NCI-H187 (cell line): ENCODE measurements at places on chromosomes 2 and 18.

GRCh38 chr2:36618381-36618780, 20.4 kb upstream of the FEZ2 start:
- DNase-seq, result no peak

DNA sequence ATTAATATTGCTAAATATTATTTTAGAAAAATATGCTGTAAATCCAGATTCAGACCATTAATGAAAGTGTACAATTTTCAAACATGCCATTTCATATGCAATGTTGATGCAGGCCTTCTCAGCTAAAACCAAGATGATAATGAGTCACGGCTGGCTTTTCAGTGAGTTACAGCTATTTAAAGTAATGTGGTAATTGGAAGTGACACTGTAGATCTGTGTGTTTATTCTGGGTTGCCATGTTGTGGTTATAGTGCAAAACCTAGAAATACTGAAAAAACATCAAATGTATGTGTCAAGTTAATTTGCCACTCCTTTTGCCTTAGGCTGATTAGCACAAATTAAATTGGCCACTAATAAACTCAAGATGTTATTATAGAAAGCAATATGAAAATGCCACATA, 506.6 kb downstream of the ERBB4 start:
- no peak for DNase-seq

- no peak for DNase-seq
Measured at GRCh38 chr2:21183306-21183705, 59.5 kb downstream of the TDRD15 start.

GRCh38 chr2:198322275-198322674, 517.9 kb downstream of the PLCL1 start:
- DNase-seq, result no peak

DNA sequence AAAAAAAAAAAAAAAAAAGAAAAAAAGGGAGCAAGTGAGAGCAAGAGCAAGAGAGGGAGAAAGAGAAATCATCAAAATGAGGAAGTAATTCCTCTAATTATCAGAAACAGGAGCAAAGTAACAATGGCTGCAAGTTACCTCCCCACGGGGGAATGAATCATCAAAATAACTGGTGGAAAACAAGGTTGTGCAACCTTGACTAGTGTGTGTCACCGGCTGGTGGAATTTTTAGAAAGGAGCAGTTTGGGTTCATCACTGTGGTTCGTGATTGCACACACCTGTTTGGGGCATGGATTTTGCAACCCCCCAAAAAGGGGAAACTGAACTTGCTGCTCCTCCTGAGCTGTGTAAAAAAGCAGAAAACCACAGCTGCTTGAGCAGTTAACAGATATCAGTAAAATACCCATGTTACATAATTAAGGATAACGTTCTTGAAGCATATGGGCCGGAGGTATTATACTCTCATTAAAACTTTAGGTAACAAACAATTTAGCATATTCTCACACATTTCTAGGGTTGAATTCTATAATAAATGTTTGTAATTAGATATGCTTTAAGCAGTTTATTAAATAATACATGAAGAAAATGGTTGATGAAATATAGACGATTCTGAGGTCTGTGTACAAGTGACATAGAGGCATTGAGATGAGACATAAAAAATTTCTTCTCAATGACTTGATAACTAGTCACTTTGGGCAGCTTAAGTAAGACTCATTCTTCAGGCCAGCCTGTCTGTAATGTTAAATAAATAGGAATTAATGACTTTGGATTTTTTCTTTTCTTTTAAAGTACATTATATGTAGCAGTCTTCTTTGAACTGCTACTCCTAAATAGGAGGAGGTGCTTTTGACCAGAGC, 184.2 kb upstream of the ZEB2 start:
- no peak for DNase-seq

DNA sequence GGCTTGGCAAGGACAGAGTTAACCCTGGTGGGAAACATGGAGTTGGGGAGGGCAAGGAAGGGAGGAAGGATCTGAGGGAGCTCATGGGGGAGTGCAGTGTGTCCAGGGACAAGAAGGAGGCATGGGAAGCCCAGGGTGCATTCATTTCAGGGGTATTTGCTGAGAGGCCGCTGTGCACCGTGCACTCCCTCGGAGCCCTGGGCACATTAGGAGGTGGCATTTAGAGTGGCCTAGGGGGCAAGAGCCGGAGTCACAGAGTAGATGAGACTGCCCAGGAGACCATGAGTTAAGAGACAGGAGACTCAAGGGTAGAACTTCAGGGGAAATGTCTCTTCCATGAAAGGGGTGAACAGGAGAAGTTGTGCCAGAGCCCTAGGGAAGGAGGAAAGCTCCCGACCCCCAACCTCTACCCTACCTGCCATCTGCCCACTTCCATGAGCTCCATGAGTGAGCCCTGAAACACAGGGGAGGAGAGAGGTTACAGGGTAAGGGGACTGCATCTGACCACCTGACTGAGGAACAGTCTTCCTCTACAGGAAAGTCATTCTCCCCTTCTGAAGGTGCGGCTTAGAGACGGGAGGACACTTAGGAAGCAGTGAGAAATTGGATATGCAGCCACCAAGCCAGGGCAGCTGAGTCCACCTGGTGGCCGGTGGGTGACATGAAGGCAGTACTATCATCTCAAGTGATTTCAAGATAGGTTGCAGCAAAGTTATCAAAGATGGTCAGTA, 58.5 kb upstream of the COPS8 start:
- DNase-seq, result peak; percentile 50

DNA sequence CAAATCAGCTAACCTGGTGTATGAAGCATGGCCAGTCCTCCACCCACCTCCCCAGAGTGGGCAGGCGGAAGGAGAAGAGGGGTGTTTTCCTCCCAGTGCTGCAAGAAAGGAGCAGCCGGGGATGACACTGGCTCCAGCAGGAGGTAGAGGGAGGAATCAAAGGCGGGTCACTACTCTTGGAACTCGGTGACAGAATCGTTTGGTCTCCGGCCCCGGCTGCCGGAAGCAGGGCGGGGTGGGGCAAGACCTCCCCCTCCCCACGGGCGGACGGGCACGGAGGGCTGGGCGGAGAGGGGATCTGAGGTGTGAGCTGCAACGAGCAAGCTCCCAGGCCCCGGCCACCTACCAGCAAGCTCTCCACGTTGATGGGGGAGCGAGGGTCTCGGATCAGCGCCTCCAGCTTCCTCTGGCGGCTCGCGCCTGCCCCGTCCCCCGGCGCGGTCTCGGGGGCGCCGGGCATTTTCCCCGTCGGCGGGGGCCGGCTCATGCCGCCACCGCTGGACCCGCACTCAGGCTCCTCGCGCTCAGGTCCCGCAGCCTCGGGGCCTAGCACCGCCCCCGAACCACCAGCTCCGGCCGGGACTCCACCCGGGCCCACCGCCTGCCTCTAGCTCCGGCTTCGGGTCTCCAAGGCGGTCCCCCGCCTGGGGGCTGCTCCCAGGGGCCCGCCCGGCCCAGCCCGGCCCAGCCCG, 640 bp downstream of the ROCK2 start:
- DNase-seq, result peak; percentile 42

GRCh38 chr2:207873794-207874193, 104.1 kb upstream of the FZD5 start:
- DNase-seq, result no peak

GRCh38 chr2:1607236-1607920, 136.9 kb downstream of the PXDN start:
- DNase-seq, result no peak

- no peak for DNase-seq
Measured at GRCh38 chr2:215140166-215140707, 1.8 kb upstream of the ABCA12 start.

DNA sequence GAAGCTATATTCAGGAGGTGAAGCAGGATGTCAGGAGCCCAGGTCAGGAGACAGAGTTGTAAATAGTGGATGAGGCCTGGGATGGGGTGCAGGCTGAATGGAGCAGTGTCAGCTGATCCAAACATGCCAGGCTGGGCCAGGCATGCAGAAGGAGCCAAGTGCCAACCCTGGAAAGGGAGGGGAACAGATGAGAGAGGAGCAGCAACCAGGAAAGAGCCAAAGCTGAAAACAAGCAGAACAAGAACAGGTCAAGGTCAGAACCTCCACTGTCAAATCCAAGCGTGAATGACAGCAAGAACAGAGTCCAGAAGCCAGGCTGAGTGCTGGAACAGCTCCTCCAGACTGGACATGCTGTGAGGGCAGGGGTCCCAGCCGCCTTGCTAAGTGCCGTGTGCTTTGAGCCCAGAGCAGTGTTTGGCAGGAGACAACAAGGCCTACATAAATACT, 49.2 kb upstream of the PPP1CB start:
- DNase-seq, result no peak

DNA sequence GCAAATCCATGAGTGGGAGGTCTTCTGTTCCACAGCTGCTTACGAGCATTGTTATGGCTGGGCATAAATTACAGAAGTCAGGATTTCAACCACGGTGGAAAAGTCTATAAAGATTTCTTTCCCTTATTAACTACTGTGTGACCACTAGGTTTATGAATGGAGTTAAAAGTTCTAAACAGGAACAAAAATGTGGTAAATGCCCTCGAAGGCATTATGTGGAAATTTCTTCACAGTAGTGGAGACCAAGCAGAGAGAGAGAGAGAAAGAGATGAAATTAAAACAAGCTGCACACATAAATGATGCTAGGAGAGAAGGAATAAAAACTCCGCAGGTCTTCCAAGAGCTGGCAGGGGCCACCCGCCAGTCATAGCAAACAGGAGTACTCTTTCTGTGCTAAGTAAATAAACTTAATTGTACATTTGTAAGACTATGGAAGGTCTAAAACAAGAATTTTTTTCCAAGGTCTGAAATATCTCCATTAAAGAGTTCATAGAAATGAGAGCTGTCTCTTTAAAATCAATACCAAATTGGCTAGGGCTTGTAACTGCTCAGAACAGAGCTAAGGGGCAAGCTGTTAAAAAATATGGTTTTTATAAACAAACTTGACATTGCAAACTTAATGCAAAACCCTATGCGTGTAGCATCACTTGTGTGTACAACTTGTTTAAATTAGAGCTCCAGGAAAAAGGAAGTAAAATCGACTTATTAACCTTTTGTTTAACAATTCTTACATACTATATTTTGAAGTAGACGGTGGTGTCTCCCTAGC, 438.2 kb downstream of the MEIS1 start:
- DNase-seq, result no peak

DNA sequence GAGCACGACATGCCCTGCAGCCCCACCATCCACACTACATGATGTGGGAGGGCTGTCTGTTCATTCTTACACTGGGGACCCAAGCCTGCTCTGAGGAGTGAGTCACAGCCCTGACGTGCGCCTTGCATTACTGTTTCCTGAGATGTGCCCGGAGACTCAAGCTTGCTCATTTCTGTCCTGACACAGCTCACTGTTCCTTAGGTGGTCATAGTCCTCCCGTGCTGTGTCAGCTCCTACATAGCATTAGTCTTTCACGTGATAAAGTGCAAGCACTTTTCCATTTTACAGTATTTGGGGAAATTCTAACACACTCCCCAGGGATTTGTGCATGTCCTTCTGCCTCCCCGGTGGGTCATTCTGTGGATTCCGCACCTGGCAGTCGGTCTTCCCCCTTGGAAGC, 46.2 kb upstream of the TRIM43B start:
- DNase-seq, result no peak

GRCh38 chr2:235661167-235661937, 167.5 kb downstream of the AGAP1 start:
- DNase-seq, result no peak

DNA sequence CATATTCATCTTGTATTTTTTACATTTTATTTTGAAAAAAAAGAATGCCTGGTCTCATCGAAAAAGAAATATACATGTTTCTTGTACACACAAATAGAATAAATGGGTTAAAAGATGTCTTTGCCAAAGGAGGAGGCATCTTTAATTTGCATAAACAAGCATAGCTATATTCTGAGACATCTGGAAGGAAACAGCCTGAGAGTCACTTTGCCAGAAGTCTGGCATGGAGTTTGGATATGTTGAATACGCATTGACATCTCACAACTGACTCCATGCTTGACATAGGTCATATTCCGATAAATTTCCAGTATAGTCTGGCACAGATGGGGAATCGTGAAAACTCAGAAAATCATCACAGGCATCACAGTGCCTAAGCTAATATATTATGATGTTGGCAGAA, 1317.5 kb upstream of the CELF4 start:
- DNase-seq, result no peak

DNA sequence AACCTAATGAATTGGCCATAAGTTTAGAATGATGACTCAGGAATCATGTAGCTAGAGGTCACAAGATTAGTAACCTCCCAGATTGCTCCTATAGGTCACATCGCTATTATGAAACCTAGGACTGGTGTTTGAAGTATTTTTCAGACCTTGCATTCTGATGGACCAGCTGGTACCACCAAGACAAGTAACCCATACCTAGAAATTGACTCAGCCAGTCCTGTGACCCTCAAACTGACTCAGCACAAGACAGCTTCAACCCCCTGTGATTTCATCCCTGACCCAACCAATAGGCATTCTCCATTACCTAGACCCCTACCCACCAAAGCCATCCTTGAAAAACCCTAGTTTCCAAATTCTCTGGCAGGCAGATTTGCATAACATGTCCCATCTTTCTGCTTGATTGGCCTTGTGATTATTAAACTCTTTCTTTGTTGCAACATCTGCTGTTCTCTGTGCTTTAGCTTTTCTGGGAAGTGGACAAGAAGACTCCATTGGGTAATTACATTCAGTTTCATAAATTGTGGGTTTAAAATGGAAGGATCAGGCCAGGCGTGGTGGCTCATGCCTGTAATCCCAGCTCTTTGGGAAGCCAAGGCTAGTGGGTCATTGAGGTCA, 254.9 kb downstream of the IRS1 start:
- DNase-seq, result no peak

- DNase-seq, result no peak
Measured at GRCh38 chr2:103809941-103810441, 1043.9 kb upstream of the POU3F3 start.

GRCh38 chr2:157957596-157957995, 81.5 kb upstream of the ACVR1 start:
- DNase-seq, result no peak

DNA sequence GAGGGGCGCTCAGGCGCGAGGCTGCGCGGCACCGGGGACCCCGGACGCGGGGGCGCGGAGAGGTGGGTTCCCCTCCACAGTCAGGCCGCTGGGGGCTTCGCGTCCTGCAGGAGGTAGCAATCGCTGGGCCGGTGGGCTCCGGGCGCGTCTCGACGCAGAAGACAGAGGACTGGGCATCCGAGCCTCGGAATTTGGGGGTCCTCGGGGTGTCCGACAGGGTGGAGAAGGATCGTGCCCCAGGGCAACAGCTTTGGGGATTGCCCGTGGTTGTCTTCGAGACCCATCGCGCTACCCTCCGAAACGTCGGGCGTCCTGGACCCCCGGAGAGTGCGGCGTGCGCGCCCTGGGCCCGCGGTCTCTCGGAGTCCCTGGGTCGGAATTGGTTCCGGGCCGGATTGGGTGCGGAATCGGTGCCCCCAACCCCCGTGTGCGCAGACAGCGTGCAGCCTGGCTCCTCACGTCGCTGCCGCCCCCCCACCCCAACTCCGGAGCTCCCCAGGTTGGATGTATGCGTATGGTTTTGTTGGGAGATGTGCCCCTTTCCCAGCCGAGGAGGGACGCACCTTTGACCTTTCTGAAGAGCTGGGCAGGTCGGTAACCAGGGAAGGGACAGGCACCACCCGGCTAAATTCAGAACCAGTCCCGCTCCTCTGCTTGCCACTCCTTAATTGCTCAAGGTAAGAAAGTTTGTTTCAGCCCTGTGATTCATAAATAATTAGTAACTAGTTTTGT, 750 bp downstream of the NPAS2 start:
- DNase-seq, result no peak

- no peak for DNase-seq
Measured at GRCh38 chr18:36350839-36351469, 53.4 kb downstream of the FHOD3 start.
